ENCODE measurements at places on chromosomes 4 and X.

DNA sequence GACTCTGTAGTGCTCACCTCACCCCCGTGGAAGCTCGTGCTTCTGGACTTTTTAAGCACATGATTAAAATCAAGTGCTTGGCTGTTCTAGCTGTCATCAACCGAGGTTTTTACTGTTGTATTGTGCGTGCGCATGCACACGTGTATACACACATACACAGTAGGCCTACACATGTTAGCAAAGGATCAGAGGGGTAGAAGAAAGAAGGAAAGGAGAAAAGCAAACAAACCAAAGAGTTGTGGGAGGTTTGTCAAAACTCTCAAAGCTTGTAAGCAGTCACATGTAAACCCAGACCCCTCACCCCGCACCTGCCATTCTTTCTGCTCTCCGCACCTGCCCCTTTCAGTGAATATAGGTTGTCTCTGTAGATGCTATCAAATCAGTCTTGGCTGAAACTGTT is 311.8 kb downstream of the HS3ST1 start:
- DNase-seq = no peak

GRCh38 chr4:184401397-184402171 is 72.8 kb downstream of the IRF2 start:
- DNase-seq = no peak

GRCh38 chrX:16022580-16023200 is 100.7 kb upstream of the GRPR start:
- DNase-seq = no peak

- no peak for DNase-seq
Measured at GRCh38 chr4:8303485-8304281, 34.1 kb downstream of the HTRA3 start.

- DNase-seq = peak; percentile 54
Measured at GRCh38 chrX:2325076-2325784, 175.5 kb downstream of the DHRSX start.

GRCh38 chrX:24225265-24225664 is 75.7 kb downstream of the ZFX start:
- DNase-seq = no peak

DNA sequence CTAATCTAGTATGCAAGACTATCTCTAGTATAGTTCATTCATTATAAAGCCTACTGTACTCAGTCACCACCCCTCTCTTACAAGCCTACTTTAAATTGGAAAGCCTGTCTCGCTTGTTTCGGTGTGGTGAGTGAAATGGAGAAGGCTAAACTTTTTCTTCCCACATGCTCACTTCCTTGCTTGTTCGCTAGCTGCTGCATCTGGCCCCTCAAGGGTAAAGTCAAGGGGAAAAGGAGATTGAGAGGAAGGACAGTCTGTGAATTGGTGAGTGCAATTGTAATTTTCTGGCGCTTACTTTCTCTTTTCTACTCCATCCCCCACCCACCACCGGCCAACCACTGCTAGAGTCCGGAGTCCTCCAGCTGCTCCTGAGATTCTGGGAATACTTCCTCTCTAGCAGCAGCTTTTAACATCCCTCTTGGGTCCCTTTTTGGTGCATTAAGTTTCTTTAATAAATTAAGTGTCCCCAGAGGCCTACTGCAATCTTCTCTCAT is 12.1 kb upstream of the ARAP2 start:
- DNase-seq = no peak

GRCh38 chr4:129929052-129929451 is 833.1 kb downstream of the C4orf33 start:
- no peak for DNase-seq

GRCh38 chr4:159150396-159150795 is 47.5 kb downstream of the RAPGEF2 start:
- DNase-seq = no peak

- DNase-seq = no peak
Measured at GRCh38 chrX:15310117-15310516, 5.3 kb downstream of the ASB11 start.

- DNase-seq = no peak
Measured at GRCh38 chr4:60619531-60620305, 580.4 kb upstream of the ADGRL3 start.

GRCh38 chrX:20664131-20664530 is 397.4 kb upstream of the RPS6KA3 start:
- no peak for DNase-seq

- DNase-seq = no peak
Measured at GRCh38 chrX:54891573-54891972, 29.1 kb upstream of the TRO start.

GRCh38 chr4:150173982-150174398 is 95.7 kb downstream of the DCLK2 start:
- DNase-seq = no peak

DNA sequence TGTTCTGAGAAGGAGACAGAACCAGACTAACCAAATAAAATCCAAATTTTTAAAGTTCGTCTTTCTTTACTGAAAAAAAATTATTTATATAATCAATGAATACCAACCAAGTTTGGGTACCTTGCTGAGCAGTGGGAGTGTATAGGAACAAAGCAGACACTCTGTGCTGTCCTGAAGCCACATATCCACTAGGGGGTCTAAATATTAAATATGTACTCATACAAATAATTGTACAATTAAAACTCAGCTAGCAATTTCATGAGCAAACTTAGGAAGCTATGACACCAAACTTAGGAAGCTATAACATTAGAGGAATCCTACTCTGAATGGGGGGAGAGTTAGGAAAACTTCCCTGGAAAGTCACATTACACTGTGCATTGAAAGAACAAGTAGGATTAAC is 582.0 kb upstream of the EPHA5 start:
- no peak for DNase-seq

DNA sequence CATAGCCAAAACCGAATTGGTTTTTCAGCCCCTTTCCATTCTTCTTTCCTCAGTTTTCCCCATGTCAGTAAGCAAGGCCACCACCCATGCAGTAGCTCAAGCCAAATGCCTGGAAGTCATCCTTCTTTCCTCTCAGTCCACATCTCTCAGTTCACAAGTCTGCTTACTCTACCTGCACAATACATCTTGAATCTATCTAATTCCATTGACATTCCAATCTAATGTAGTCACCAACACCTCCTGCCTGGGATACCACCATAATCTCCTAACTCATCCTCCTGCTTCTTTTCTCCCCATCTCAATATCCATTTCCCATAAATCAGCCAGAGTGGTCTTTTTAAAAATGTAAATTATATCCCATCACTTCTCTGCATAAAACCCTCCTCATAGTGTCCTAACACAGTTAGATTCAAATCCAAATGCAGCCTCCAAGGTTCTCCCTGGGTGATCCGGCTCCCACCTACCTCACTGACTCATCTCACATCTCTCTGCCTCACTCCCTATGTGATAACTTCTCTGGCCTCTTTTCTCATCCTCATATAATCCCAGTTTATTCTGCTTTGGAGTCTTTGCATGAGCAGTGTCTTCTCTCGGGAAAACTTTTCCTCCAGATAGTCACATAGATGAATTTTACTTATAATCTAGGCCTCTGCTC is 26.9 kb downstream of the KCNIP4 start:
- DNase-seq = no peak

DNA sequence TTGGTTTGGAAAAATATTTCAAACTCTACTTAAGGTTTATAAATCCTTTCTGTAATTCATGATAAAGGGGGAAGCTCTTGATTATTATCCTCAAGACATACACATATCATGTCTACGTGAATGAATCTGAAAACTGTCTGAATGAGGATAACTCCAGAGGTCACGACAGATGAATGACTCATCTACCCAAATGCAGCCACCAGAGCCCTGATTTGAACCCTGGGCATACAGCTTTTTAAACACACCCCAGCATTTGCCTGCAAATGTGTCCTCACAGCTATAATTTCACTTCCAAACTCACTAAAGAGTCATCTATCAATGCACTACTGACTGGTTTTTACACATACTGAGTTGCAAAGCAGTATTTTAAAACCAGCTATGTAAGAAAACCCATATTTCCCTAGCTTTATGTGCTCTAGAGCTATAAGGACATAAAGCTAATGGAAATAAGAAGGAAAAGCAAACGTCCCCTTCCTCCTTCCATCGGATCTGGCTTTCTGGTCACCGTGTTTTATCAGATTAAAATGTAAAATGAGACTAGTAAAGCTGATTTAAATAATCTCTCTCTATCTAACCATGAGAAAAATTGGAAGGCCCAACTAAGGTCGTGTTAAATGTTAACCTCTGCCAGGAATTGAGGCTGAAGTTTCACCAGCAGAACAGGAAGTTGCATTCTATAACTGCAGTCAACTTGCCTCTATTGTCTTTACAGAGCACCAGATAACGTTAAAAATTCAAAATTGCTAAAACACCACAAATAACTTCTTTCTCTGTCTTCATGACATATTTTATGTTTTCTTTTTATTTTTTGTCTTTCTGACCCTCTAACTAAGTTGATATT is 63.1 kb upstream of the SPP1 start:
- DNase-seq = no peak

DNA sequence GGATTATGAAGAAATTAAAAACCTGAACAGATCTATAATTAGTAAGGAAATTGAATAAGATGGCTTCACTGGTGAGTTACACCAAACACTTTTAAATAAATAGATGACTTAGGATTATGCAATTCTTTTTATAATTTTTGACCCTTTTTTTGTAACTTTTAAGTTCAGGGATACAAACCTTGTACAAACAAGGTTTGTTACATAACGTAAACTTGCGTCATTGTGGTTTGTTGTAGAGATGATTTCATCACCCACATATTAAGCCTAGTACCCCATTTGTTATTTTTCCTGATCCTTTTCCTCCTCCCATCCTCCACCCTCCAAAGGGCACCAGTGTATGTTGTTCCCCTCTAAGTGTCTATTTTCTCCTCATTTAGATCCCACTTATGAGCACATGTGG is 75.7 kb downstream of the CPEB2 start:
- no peak for DNase-seq

DNA sequence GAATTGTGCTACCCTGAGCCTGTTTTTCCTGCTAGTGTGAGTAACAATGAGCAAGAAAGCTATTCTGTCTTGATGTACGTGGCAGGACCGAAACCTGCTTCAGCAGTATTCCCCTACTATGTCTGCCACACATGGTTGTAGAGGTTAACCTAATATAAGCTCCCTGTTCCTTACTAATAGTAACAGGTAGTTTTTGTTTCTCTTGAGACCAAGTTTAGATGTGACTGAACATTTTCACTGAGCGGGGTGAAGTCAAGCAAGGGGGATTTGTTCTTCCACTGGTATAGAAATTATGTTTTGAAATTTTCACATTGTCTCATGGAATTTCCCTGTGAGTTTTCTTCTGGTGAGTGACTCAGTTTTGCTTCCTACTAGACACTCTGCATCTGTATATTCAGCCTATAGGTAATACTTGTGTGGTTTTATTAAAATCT is 37.3 kb downstream of the RRAGB start:
- no peak for DNase-seq

- DNase-seq = no peak
Measured at GRCh38 chrX:133402830-133403625, 12.3 kb downstream of the GPC4 start.

GRCh38 chrX:42818151-42818921 is 40.4 kb upstream of the PPP1R2C start:
- no peak for DNase-seq

GRCh38 chrX:153773218-153773611 is 7.6 kb upstream of the SRPK3 start:
- no peak for DNase-seq

DNA sequence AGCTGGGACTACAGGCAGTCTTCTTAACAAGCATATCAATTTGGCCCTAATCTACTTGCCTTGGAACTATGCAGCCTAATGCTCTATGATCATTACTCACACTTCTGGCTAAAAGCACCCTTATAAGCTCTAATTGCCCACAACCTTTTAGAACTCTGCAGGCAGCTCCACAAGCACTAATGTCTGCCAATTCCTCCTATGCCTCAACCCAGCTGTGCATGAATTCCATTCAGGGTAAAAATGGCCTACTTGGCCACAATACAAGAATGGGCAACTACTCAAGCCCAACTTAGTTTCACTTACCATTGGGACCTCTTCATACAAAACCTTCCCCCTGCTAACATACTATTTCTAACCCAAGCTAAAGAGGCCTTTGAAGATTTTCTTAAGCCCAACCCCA is 51.7 kb downstream of the ZNF718 start:
- DNase-seq = no peak

DNA sequence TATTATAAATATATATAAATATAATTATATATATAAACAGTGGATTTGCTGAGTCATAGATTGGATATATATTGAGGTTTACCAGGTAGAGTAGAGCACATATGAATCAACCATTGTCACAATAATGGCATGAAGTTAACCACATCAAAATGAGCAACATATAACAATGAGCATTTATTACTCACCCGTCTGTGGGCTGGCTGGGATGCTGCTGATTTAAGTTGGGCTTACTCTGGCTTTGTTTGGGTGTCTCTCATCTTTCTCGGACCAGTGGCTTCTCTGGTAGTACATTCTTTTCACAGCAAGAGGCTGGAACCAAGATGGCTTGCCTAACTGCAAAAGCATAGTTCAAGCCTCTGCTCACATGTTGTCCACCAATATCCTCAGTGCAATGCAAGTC is 111.7 kb upstream of the TAPT1 start:
- DNase-seq = no peak

DNA sequence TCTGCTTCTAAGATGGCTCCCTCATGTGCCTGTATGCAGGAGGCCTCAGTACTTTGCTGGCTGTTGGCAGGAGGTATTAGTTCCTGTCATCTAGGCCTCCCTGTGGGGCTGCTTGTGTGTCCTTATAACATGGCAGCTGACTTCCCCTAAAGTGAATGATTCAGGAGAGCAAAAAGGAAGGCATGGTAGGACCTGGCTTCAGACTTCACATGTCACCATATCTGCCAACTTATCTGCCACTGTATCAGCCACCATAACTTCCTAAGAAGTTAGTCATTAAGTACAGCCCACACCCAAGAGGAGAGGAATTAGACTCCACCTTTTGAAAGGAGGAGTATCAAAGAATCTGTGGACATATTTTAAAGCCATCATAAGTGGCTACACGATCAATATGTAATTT is 122.5 kb downstream of the UCHL1 start:
- no peak for DNase-seq

- no peak for DNase-seq
Measured at GRCh38 chr4:169286562-169287301, 16.0 kb upstream of the SH3RF1 start.

DNA sequence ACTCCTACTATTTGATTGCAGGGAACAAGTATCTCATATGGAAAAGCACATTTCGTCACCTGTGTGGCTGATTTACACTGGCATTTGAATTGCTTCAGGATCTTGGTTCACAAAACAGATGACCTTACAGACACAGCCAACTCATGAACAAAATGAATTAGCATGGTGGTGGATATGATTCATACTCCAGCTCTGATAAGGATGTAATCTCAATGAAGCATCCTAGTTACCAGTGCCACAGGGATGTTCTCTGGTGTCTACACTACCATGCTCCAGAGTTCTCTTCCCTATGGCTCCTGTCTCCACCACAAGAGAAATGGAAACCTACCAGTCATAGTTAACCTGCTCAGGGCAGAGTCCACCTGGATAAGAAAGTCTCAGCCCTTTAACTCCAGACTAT is 40.7 kb downstream of the TEC start:
- no peak for DNase-seq

DNA sequence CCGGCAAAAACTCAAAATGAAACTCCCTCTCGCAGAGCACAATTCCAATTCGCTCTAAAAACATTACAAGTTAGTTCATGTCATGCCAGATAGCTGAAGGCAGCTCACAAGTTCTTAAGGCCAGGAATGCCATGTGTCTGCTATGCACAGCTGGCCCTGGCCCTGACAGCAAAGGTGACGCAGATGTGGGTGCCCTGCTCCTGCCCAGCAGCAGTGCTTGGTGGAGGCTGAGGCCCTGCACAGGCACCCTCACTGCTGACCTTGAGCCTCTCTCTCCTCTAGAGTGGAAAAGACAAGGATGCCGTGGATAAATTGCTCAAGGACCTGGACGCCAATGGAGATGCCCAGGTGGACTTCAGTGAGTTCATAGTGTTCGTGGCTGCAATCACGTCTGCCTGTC is 2.9 kb downstream of the S100P start:
- DNase-seq = no peak

Data from left ventricle myocardium superior (tissue), 1 donor.